Right hindlimb (tissue), 1 donor: ENCODE measurements at places on chromosomes 1 and 21.

DNA sequence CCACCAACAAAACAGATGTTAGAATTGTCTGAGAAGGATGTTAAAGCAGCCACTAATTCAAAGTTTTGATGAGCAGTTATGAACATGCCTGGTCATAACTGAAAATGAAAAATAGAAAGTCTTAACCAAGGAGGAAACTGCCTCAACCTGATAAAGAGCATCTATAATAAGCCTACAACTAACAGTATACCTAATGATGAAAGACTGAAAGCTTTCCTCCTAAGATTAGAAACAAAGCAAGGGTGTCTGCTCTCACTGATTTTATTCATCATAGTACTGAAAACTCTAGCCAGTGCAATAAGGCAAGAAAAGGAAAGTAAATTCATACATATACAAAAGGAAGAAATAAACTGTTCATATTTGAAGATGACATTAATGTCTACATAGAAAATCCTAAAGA, 82.0 kb downstream of the KCNK1 start:
- no peak for DNase-seq

GRCh38 chr1:165254376-165254775, 102.1 kb downstream of the LMX1A start:
- no peak for DNase-seq

GRCh38 chr1:91827087-91827458, 58.9 kb downstream of the TGFBR3 start:
- no peak for DNase-seq

DNA sequence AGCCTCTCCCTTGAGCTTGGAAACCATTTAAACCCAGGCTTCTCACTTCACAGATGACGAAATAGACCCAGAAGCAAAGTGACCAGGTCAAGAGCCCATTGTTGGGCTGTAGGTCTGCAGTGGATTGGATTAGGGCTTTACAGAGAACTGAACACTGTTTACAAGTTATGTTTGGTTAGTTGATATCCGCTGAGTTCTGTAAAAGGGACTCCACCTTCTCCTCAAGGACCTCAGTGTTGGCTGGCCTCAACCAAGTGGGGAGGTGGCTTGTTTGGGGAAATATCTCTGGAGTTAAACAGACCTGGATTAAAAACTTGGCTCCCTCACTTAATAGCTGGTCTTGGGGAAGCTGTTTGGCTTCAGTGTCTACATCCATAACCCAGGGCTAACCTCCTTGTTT, 88.1 kb downstream of the UCK2 start:
- DNase-seq = no peak

DNA sequence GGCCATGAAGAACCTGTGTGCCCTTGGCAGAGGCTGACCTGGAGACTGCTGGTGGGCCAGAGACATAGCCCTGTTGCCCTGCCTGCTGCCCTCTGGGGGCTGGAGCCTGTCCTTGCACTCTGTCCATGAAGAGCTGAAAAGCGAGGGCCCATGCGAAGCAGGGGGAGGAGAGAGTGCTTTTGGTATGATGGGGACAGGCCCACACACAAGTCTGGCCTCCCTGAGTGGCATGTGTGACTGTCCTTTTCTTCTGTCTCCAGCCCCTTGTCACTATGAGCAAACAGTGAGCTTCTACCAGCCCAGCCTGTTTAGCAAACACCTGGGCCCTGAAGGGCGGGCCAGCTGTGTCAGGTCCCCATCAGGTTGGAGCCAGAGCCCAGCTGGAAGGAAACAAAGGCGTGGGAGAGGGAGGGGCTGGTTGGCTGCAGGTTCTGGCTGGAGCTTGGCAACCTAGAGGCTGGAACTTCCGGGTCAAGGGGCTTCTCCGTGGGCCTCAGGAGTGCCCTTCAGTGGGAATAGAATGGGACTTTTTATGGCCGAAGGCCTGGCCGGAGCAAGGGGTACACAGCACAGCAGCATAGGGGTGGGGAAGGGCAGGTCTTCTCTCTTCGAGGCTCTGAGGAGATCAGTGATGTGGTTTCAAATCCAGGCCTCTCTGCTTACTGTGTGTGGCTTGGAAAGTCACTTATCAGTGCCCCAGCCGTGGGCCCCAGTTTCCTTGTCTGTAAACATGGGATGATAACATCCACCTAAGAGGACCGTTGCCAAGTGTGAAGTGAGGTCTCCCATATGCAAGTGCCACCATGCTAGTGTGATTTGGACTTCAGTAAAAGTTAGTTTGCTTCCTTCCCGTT, 14.3 kb downstream of the QSOX1 start:
- no peak for DNase-seq

DNA sequence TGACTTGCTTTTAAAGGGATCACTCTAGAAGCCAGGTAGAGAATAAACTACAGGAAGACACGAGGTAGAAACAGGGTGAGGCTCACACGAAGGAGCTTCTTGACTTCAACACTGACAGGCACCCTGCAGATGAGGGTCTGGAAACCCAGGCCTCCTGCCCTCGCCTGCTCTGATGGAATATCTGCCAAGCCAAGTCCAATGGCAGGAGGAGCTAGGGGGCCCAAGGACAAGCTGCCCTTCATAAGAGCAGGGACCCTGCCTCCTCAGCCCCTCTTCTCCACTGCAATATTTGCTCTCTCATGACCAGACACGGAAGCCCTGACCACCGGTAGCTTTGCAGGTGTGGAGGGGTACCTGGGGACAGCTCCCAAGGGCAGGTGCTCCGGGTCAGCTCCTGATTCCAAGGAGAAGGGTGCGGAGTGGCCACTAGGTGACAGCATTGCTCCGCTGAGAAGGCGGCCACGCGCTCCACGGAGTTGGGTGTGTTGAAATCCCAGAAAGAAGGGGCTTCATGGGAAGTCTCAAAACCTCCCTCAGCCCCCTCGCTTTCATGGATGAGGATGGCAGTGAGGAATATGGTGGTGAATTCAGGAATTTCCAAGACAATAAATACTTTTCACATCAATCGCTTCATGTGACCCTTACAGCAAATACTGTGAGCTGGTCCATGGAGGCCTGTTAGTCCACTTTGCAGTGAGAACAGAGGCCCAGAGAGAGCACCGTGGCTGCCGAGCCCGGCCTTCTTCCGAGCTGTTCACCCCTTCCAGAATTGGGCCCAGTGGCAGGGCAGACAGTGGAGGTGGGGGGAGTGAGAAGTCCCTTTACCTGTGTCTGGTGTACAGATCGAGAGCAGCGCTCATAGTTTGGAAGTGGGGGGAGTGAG, 33.2 kb upstream of the PAX7 start:
- DNase-seq = peak; percentile 77

- no peak for DNase-seq
These were observed 53.8 kb downstream of the PLA2G4A start for GRCh38 chr1:186882372-186883134.

DNA sequence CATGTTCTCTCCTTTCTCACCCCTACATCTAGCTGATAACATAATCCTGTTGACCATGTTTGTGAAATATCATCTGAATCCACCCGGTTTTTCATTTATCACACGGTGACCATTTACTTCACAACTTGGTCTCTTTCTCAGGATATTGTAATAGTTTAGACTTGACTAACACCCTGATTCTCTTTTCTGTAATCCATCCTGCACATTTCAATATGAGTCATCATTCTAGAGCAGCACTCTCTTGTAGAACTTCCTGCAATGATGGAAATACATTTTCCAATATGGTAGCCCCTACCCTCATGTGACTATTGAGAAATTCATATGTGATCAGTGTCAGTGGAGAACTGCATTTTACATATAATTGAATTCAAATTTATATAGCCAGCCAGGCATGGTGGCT, 2.3 kb upstream of the JAM2 start:
- DNase-seq = no peak

- peak; percentile 29 for DNase-seq
These were observed 40.6 kb upstream of the GREM2 start for GRCh38 chr1:240652549-240652948.

DNA sequence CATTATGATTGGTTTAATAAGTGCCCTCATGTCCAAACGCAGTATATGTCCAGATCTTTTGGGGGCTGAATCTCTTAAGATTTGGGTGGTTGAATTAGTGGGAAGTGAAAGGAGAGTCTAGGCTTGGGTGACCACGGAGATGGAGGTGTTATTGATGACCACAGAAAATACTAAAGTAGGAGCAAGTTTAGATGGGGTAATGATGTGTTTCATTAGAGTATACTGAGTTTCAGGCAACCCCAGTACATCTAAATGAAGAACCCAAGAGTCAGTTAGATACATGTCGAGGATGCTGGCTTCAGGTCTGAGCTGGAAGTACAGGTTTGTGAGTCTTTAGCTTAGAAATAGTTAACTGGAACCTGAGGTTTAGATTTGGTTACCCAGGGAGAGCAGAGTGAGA, 6.5 kb upstream of the ZZZ3 start:
- no peak for DNase-seq

DNA sequence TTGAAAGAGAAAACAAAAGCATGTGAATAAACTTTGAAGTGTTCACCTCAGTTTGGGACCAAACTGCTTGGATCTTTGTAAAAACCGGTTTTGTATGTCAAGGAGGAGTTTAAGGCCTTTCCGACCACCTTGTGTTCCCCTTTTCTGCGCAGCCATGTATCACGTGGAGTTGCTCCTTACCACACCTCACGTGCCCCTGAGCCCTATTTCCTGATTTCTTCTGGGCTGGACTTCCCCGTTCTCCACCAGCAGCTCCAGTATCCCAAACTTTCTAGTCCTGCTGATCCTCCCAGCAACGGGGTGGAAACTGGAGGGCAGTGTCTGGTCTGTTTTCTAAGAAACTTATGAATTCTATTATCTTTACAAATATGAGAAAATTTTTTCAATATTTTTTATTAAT, 1.6 kb upstream of the SH3D21 start:
- peak; percentile 14 for DNase-seq

- no peak for DNase-seq
These were observed 53.9 kb downstream of the PHC2 start for GRCh38 chr1:33377013-33377412.

GRCh38 chr1:244955661-244956060, 91.3 kb upstream of the HNRNPU start:
- no peak for DNase-seq

DNA sequence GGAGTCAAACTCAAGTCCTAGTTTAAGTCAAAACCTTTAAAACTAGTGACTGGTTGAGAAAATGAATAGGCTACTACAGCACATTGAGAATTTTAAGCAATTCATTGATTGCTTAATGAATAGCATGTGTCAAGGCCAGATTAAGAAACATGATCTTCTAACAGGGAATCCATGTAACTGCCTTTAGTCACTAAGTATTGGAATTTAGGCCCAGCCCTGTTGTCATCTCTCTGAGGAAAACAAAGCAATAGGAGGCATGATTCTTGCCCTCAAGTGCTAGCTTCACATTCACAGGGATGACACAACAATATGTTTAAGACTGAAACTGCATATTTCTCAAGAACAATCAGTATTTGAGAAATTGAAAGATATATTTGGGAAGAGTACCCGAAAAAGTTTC, 70.0 kb upstream of the PTGS2 start:
- DNase-seq = no peak

GRCh38 chr1:151175863-151176262, at the start of gene TMOD4:
Gene TMOD4, minus strand, starts transcription at chr1:151175981. Its CDS starts 1,106 bp downstream, at chr1:151174875.
- no peak for DNase-seq

- no peak for DNase-seq
These were observed 394.1 kb downstream of the PBX1 start for GRCh38 chr1:164953098-164953497.

DNA sequence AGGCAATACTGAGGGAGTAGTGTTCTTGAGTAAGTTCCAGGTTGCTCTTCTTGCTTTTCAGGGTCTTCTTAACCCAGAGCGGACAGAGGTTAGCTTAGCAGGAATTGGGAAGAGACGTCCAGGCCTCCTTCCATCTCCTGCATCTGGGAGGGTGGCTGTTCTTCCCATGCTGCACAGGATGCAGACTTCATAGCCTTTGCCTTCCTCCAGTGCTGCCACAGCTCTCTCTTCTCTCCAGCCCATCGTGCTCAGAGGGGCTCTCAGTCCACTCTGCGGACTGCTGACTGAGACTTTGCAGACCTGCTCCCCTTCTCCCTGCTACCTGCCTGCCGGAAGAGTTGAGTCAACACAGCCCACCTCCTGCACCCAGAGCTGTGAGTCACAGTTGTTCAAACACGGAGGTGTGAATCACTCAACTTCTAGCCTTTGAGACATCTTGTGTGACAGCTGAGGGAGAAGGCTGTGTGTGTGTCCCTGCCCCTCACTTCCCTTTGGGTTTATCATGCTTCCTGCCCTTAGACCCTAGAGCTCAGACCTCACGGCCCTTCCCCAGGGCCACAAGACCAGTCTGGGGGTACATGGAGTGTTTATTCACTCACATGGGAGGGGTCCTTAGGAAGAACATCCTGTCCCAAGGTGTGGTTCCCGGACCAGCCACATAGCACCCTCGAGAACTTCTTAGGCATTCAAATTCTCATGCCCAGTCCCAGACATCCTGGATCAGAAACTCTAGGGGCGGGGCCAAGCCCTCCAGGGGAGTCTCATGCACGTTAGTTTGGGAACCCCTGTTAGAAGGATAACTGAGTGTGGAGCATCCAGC, 158.3 kb upstream of the CACNA1E start:
- no peak for DNase-seq

GRCh38 chr1:9718006-9718680, 66.6 kb downstream of the PIK3CD start:
- no peak for DNase-seq

DNA sequence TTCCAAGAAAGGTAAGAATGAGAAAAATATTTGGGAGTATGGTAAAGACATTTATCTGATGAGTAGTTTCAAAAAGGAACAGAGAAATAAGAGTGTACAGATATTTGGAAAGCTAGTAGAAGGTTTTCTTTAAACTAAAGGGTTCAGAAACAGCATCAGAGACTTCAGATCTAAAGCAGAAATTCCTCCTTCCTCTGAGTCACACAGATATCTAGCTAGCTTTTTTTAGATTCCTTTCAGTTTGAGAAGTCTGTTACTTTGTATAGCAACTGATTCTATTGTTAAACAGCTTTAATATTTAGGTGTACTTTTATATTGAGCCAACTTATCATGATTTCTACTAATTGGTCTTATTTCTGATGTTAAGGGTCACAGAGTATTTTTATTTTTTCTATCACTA, 4.7 kb downstream of the AMY2B start:
- DNase-seq = no peak

DNA sequence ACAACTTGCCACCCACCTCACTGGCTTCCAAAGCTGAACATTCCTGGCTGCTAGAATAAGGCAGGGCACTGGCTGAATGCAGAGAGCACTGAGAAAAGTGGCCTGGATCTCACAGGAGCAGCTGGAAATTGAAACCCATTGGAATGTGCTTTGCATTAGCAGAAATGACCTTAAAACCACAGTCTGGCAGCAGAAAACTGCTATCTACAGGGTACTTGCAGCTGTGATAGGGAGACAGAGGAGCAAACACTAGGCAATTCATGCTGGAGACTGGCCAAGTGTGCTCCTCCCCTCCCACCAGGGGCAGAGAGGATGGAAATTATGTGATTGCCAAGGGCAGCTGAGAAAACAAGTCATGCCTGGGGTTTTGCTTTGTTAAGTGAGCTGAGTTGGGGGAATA, 47.2 kb downstream of the HSD3B1 start:
- peak; percentile 90 for DNase-seq

DNA sequence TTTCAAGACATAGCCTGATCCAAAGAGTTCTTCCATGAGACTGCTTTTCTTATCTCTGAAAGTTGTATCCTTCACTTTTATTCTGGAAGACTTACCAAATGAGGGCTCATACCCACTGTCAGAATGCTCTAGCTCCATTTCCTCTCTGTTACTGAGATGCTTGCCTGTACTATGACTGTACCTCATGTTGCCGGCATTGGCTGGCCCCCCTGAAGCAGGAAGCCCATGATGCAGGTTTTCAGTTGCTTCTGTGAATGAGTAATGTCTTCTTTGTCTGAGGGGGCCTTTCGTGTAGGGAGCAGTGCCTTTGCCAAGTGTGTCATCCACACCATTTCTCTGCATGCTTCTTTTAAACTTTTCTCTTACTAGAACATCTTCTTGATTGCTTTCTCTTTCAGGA, 39.5 kb downstream of the LCA5L start:
- DNase-seq = no peak

GRCh38 chr1:203167026-203167912, 8.4 kb downstream of the MYBPH start:
- no peak for DNase-seq
